Hair follicle dermal papilla cell (primary cell): ENCODE measurements at places on chromosomes 7 and 10. TPM values are rescaled to one million over a fixed set of nuclear protein-coding genes. Genes with fewer than 3 reads are reported as not detected.

The OR2A1 gene
- 0.12 and 0.16 TPM in 2 replicates for total RNA-seq

The SLC39A12 gene
- not detected in 2 replicates for total RNA-seq

The IQUB gene
- total RNA-seq, result 0.61 and 0.65 TPM in 2 replicates

The SFTPA1 gene
- total RNA-seq, result not detected in 2 replicates

The SEMA3C gene
- 272 and 311 TPM in 2 replicates for total RNA-seq

The PODXL gene
- total RNA-seq, result 2.4 TPM in 2 replicates

The SCIN gene
- total RNA-seq, result 0.85 and 1.1 TPM in 2 replicates

The TLL2 gene
- under 0.01 and 0.12 TPM in 2 replicates for total RNA-seq

The HOXA9 gene
- 0.36 TPM in 1 of 2 replicates, not detected in the other for total RNA-seq

The PIP gene
- total RNA-seq, result not detected in 2 replicates

The COBL gene
- not detected in 2 replicates for total RNA-seq

The ATRNL1 gene
- 0.65 TPM in 1 of 2 replicates, not detected in the other for total RNA-seq

The AGR2 gene
- total RNA-seq, result not detected in 2 replicates

The CTAGE15 gene
- 0.36 and 1.5 TPM in 2 replicates for total RNA-seq

The MOGAT3 gene
- total RNA-seq, result not detected in 2 replicates

The MRPS16 gene
- 72.9 and 74.6 TPM in 2 replicates for total RNA-seq

The TUBAL3 gene
- not detected in 2 replicates for total RNA-seq

The C7orf57 gene
- total RNA-seq, result 0.24 TPM in 1 of 2 replicates, not detected in the other

The GNAT3 gene
- total RNA-seq, result not detected in 2 replicates

The TRIL gene
- total RNA-seq, result 11.8 and 17.7 TPM in 2 replicates

The HABP2 gene
- under 0.01 TPM in 1 of 2 replicates, not detected in the other for total RNA-seq

The FAM25C gene
- total RNA-seq, result not detected in 2 replicates

The MYH16 gene
- total RNA-seq, result not detected in 2 replicates

The AIMP2 gene
- total RNA-seq, result 40.2 and 44.9 TPM in 2 replicates

The NME8 gene
- not detected in 2 replicates for total RNA-seq

The AGAP9 gene
- total RNA-seq, result 2.3 and 4.1 TPM in 2 replicates

The NACAD gene
- total RNA-seq, result 3.5 and 4.5 TPM in 2 replicates
